Right hindlimb (tissue), 1 donor: ENCODE measurements at places on chromosomes 7 and 10.

GRCh38 chr10:43409385-43410109 lies 561 bp upstream of the HNRNPF start:
- no peak for DNase-seq

- DNase-seq = peak; percentile 71
Observed at GRCh38 chr10:30591249-30591670, 38.3 kb downstream of the LYZL2 start.

GRCh38 chr7:115635376-115635775 lies 395.2 kb downstream of the TFEC start:
- no peak for DNase-seq

GRCh38 chr10:132114953-132115520 lies 49.3 kb downstream of the JAKMIP3 start:
- no peak for DNase-seq

GRCh38 chr10:6144406-6145165 lies 55.8 kb downstream of the RBM17 start:
- DNase-seq = peak; percentile 92

- DNase-seq = no peak
Observed at GRCh38 chr10:74529205-74529604, 297.2 kb upstream of the KAT6B start.

- DNase-seq = no peak
Observed at GRCh38 chr10:90363799-90364483, 493.9 kb downstream of the HTR7 start.

DNA sequence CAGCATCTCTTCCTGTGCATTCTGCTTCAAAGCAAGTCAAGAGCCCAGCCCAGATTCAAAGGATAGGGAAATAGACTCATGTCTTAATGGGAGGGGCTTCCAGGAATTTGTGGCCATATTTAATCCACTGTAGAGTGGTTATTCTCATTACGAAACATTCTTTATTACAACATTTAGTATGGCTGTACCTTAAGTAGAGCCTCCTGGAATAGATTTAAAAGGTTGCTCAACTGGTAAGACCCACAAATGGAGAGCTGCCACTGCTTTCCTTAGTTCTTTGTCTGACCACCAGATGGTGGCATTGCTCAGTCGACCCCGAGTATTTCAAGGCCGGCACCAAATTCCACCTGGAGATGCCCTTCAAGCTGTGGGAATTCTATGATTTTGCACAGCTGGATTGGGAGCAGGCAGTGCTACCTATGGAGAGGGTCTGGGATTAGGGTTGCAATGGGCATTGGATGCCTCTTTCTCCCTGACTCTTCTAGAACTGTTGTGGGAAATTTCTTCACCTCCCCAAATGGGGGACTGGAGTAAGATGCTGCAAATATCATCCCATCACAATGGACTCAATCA lies 102.2 kb downstream of the RBM20 start:
- peak; percentile 72 for DNase-seq

GRCh38 chr7:157205438-157205837 lies 66.7 kb downstream of the UBE3C start:
- DNase-seq = no peak

- no peak for DNase-seq
Observed at GRCh38 chr10:104735757-104736391, 94.8 kb downstream of the SORCS3 start.

- no peak for DNase-seq
Observed at GRCh38 chr7:27555670-27556069, 107.0 kb downstream of the HIBADH start.
